Upper lobe of left lung (tissue), 6 donors: ENCODE measurements at places on chromosomes 5 and 9.
A peak's percentile ranks its signal among the peaks of the same experiment; 100 is the strongest.

- no peak for DNase-seq
These were observed 297.8 kb downstream of the SH3GL2 start for GRCh38 chr9:17876687-17877086.

- DNase-seq: no peak
These were observed 118.7 kb upstream of the CCDC112 start for GRCh38 chr5:115415143-115415491.

- peak; percentile 48 for DNase-seq
These were observed 10.2 kb upstream of the TIFAB start for GRCh38 chr5:135462304-135462703.

GRCh38 chr9:22446589-22446949, at the start of gene DMRTA1:
Gene DMRTA1 (plus strand): TSS chr9:22446824. CDS start chr9:22447066, 242 bp downstream.
- peak; percentile 94 for DNase-seq

- DNase-seq: no peak
These were observed 1267.5 kb upstream of the CDH9 start for GRCh38 chr5:28305891-28306290.

- DNase-seq: no peak
These were observed 22.7 kb downstream of the TEK start for GRCh38 chr9:27131731-27132130.

DNA sequence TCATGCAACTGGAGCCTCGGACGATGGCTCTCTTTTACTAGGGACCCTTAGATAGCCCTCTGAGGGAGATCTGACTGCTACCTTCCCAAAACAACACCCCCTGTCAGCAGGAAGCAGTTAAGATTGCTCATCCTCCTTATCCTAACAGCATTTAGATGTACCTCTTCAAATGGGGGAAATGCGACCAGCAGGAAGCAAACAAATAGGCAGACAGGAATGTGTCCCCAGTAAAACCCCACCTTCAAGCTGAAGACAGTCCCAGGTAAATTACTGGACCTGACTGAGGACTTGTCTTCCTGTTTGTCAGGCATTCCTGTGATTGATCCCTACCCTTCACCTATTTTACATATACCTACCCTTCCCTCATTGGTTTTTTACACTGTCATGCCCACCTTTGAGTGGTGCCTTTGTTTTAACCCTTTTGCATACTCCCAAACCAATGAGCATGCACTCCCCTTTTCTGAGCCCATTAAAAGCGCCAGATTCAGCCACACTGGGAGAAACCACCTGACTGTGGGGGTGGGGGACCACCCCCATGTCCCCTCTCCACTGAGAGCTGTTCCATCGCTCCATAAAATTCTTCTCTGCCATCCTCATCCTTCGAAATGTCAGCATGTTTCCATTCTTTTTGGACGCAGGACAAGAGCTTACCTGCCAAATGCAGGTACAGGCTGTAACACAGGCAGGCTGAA, 954.0 kb upstream of the CDH6 start:
- no peak for DNase-seq

DNA sequence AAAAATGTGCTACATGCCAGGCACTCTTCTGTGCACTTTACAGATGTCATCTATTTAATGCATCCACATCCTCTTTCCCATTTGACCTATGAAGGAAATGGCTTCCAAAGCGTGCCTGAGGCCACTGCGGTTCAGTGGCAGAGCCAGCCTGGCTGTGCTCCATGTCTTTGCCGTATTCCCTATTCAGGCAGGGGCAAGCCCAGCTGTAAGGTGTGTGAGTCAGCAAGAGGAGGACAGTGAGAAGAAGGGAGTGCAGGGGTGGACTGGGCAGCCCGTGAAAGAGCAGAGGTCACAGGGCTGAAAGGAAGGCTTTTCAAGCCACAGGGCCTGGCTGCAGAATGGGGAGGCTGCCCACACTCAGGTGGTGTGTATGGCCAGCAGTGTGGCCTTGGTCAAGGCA, 91.7 kb downstream of the HRH2 start:
- no peak for DNase-seq

- DNase-seq: no peak
These were observed 2002.2 kb upstream of the ACO1 start for GRCh38 chr9:30382271-30382670.

GRCh38 chr9:99087462-99087861, 17.5 kb upstream of the TGFBR1 start:
- DNase-seq: no peak

DNA sequence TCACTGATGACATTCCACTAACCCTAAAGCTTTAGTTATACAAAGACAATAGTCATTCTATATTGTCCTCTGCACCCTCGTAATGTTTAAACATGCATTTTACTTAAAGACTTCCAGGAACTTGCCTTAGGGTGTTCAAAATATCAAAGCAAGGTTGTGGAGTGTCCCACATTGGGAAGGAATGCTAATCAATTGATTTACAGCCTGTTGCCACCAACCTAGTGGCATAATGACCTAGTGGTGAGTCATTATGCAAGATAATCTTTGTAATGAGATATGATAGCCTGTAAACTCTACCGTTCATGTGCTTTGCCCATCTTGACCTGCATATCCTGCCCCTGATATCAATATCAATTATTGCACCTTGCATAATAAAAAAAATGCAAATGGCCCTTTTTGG, 542.9 kb downstream of the CDH9 start:
- DNase-seq: no peak

DNA sequence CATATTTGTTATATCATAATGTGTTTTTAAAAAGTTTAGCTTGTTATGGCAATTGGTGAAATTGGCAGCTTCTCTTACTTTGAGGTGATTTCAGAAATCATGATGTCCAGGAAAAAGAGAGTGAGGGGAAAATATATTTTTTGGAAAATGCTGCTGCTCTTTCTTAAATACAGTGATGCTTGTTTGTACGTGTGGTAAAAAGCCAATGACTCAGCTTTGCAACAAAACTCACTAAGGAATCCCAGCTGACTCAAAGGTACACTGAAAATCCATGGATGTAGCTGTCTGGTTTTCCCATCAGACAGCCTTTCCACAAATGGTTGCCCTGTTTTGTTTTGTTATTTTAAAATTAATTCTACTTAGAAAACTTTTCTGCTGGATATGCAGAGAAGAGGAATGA, 306.4 kb upstream of the PAPPA start:
- no peak for DNase-seq

DNA sequence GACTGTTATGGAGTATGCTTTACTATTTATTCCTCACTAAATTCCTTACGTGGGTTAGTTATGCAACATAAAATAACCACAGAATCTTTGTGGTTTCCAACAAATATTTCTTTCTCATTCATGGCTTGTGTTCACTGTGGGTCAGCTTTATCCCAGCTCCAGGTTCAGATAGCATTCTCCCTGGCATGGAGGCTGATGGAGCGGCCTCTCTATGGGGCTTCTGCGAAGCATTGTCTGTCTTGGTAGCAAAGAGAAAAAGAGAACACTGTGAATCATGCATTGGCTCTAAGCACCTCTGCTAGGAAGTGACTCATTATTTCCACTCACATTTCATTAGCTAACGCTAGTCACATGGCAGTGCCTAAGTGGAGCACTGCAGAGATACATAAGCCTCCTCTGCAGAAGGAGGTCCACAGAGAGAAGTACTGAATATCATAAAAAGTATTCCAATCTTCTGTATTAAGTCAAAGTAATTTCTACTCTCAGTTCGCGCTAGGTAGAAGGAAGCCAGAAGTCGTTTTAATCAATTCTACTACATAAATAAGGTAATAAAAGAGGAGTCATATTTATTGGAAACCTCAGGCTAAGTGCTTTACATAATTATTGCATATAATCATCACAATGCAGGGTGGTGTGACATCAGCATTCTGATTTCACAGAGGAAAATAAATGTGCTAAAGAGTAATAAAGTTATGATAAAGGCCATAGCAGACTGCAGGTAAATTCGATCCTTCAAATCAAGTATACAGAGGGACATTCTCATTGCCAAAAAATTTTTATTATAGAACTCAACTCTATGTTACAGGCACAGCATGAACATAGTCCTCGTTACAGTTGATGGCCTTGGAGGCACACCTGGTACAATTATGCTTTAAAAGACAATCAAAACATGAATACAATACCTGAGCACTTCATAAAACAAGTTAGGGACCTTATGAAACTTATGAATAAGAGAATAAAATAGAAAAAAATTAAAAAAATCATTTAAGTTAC, 531.1 kb downstream of the CETN3 start:
- DNase-seq: no peak
